Activated naive CD4-positive, alpha-beta T cell treated with anti-CD3 and anti-CD28 coated beads, Interleukin-2, amount 10 ng/mL, durations not matched to agents 7 days and 5 days (primary cell): ENCODE measurements at places on chromosomes 12 and 14.
A peak's percentile ranks its signal among the peaks of the same experiment; 100 is the strongest.

GRCh38 chr12:68317047-68317667 lies 15.0 kb downstream of the MDM1 start:
- H3K36me3 ChIP-seq = peaks cover 9% of the 10 kb centered on the region
- no peaks in the 10 kb centered on the region for H3K27me3 ChIP-seq
- peak; percentile 64 for DNase-seq
- no peaks in the 10 kb centered on the region for H3K4me1 ChIP-seq
- no peak overlapping the region for H3K4me3 ChIP-seq

DNA sequence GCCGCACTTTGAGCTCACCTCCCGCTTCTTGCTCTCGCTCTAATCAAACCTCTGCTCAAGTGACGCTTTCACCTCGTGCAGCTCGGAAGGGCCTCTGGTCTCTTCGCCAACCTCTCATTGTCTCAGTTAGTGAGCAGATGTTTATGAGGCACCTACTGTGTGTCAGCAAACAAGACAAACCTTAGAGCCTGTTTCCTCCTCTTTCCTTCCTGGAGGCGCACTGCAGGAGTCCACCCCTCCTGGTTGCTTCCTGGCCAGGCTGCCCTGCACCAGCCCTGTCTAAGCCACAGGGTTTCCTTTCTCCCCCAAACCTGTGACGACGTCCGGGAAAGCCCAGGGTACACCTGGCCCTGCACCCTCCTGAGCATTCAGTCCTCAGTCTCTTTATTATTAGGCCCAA lies 84.2 kb downstream of the PHETA1 start:
- H3K27ac ChIP-seq = no peak overlapping the region
- H3K36me3 ChIP-seq = no peaks in the 10 kb centered on the region
- no peak overlapping the region for H3K4me3 ChIP-seq
- no peaks in the 10 kb centered on the region for H3K4me1 ChIP-seq
- H3K27me3 ChIP-seq = no peaks in the 10 kb centered on the region

DNA sequence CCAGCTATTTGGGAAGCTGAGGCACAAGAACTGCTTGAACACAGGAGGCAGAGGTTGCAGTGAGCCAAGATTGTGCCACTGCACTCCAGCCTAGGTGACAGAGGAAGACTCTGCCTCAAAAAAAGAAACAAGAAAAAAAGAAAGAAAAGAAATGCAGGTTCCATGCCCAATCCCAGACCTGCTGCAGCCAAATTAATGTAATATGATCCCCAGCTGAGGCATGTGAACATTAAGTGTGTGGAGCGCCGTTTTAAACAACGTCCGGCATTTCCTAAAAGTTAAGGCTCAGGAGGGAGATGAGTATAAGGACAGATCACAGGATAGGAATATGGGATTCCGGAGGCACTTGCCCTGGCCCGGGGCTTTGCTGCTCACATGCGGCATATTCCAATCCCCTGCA lies 162.9 kb downstream of the KSR2 start:
- no peaks in the 10 kb centered on the region for H3K4me1 ChIP-seq
- H3K4me3 ChIP-seq = no peak overlapping the region
- DNase-seq = no peak
- peaks cover 4% of the 10 kb centered on the region for H3K27me3 ChIP-seq
- no peak overlapping the region for H3K27ac ChIP-seq

GRCh38 chr14:60922050-60922449 lies 58.8 kb downstream of the TRMT5 start:
- H3K27ac ChIP-seq = no peak overlapping the region
- no peak for DNase-seq
- no peaks in the 10 kb centered on the region for H3K27me3 ChIP-seq
- no peaks in the 10 kb centered on the region for H3K4me1 ChIP-seq
- no peak overlapping the region for H3K4me3 ChIP-seq

- no peaks in the 10 kb centered on the region for H3K4me1 ChIP-seq
- no peaks in the 10 kb centered on the region for H3K36me3 ChIP-seq
- no peak for DNase-seq
- H3K27ac ChIP-seq = no peak overlapping the region
- H3K4me3 ChIP-seq = no peak overlapping the region
Observed at GRCh38 chr12:120980800-120981368, 2.5 kb downstream of the HNF1A start.

DNA sequence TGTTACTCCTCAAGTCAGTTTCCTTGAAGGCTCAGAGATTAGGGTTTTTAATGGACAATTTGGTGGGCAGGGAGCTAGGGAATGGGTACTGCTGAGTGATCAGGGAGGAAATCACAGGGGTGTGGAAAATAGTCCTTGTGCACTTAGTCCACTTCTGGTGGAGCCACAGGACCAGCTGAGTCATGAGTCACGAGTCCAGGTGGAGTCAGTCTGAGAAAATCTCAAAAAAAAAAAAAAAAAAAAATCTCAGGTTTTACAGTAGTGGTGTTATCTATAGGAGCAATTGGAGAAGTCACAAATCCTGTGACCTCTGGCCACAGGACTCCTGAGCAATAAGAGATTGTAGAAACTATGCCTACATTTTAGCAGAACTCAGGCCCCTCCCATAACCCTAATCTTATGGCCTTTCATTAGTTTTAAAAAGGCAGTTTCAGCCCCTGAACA lies 28.2 kb upstream of the AMN1 start:
- H3K27me3 ChIP-seq = no peaks in the 10 kb centered on the region
- no peak for DNase-seq
- no peak overlapping the region for H3K27ac ChIP-seq

DNA sequence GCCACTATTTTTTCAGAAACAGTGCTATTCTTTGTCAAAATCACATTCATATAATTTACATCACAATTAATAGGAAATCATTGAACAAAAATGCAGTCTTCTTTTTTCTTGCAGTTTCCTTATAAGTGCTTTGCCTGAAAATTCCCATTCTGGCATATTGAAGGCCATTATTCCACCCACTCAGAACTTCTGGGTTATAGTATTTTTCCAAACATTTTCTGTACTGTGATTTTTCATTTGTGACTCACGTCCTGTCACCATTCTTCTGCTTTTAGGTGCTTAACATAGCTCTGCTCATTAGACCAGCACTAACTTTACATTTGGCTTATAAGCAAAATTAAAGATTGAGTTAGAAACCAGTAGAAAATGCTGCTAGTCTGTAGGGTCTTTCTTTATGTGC lies 241.0 kb upstream of the NPAS3 start:
- no peaks in the 10 kb centered on the region for H3K4me1 ChIP-seq
- DNase-seq = no peak
- no peak overlapping the region for H3K27ac ChIP-seq

- no peaks in the 10 kb centered on the region for H3K36me3 ChIP-seq
- DNase-seq = no peak
- no peak overlapping the region for H3K4me3 ChIP-seq
- H3K27me3 ChIP-seq = peaks cover 34% of the 10 kb centered on the region
- peaks cover 24% of the 10 kb centered on the region for H3K4me1 ChIP-seq
- H3K27ac ChIP-seq = no peak overlapping the region
Observed at GRCh38 chr12:52600071-52600470, 1.2 kb downstream of the KRT72 start.

DNA sequence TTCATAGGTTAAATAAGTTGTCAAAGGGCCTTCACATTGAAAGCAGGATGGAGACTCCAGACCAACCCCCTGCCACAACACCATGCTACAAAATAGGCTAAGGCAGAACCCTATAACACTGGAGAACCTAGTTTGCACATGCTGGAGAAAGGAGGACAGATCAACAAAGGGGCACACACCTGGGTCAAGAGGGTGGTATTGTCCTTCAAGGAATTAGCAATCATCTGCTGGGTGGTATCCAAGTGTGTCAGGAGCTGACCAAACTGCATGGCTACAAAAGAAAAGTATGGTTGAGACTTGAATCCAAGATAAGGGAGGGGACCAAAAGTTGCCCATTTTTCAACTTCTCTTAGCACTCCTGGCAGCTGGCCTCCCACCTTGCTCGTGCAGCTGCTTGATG lies 9.2 kb downstream of the MBD6 start:
- peaks cover 3% of the 10 kb centered on the region for H3K4me1 ChIP-seq
- peaks cover 51% of the 10 kb centered on the region for H3K36me3 ChIP-seq
- no peak overlapping the region for H3K4me3 ChIP-seq
- no peaks in the 10 kb centered on the region for H3K27me3 ChIP-seq

DNA sequence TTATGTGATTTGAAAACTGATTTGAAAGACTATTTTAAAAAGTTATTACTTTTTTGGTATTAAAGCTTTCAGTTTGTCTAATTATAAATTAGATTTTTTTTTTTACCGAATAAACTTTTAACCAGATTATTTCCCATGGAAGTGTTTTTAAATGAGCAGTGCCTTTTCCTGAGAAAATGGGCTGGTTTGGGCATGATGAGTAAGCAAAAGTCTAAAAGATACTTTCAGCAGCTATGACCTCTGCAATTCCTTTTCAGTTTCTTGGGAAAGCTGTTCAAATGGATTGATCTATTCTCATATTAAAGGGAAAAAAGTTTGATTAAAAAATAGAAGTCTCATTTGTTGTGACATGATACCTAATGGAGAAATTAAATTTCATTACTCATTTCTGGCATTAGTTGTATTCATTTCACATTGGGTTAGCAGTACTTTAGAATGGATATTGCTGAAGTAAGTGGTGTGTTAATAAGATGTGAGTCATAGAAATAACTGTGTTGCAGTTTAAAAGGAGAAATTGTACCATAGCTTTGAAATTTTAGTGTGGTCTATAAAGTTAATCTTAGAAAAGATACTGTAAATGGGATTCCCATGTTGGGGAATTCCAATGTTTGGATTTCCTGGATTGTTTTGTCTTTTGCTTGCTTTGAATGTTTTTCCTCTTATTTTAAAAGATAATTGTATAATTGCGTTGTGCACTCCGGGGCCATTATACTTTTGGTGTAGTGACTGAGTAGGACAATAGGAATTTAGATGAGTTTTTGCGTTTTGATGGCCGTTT lies 21.0 kb downstream of the KTN1 start:
- H3K27me3 ChIP-seq = no peaks in the 10 kb centered on the region
- H3K27ac ChIP-seq = no peak overlapping the region
- no peak overlapping the region for H3K4me3 ChIP-seq
- H3K36me3 ChIP-seq = peaks cover 3% of the 10 kb centered on the region

- DNase-seq = no peak
- H3K27me3 ChIP-seq = peaks cover 13% of the 10 kb centered on the region
- no peak overlapping the region for H3K4me3 ChIP-seq
- peaks cover 5% of the 10 kb centered on the region for H3K4me1 ChIP-seq
- H3K27ac ChIP-seq = no peak overlapping the region
Observed at GRCh38 chr14:34164162-34164864, 213.4 kb upstream of the EGLN3 start.

DNA sequence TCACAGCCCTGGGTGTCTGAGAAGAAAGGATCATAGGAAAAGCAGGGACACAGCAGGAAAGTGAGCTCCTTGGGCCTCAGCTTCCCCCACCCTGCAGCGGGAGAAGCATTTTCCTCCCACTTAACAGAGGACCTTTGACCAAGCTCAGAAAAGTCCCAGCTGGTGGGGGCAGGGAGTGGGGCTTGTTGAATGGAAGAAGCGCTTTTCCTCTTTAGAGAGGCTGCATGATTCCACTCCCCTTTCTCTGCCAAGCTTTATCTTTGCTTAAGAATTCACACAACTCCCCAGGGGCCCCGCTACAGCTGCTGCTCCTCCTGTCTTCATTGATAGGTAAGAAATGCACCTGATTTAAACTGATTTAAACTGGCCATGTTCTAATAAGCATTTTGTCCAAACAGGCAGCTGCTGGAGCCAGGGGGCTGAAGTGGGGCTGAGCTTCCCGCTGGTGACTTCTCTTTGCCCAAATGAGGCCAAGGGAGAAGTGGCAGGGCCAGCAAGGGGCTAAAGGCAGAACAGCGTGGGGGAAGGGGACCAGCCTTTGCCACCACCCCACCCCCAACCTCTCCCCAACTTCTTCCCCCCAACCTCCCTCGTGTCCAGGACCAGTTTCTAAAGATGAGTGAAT lies 1.7 kb upstream of the PAPLN start:
- H3K27me3 ChIP-seq = peaks cover 94% of the 10 kb centered on the region
- H3K4me1 ChIP-seq = peaks cover 16% of the 10 kb centered on the region
- no peaks in the 10 kb centered on the region for H3K36me3 ChIP-seq
- H3K4me3 ChIP-seq = no peak overlapping the region
- no peak overlapping the region for H3K27ac ChIP-seq

GRCh38 chr14:93954900-93955849 lies 21.2 kb downstream of the ASB2 start:
- H3K4me3 ChIP-seq = peak overlapping the region; percentile 63
- peaks cover 89% of the 10 kb centered on the region for H3K4me1 ChIP-seq
- peak; percentile 64 for DNase-seq

GRCh38 chr12:75805905-75806304 lies 225.7 kb downstream of the PHLDA1 start:
- H3K4me1 ChIP-seq = no peaks in the 10 kb centered on the region
- no peaks in the 10 kb centered on the region for H3K36me3 ChIP-seq
- H3K27me3 ChIP-seq = no peaks in the 10 kb centered on the region
- DNase-seq = no peak
- H3K27ac ChIP-seq = no peak overlapping the region

DNA sequence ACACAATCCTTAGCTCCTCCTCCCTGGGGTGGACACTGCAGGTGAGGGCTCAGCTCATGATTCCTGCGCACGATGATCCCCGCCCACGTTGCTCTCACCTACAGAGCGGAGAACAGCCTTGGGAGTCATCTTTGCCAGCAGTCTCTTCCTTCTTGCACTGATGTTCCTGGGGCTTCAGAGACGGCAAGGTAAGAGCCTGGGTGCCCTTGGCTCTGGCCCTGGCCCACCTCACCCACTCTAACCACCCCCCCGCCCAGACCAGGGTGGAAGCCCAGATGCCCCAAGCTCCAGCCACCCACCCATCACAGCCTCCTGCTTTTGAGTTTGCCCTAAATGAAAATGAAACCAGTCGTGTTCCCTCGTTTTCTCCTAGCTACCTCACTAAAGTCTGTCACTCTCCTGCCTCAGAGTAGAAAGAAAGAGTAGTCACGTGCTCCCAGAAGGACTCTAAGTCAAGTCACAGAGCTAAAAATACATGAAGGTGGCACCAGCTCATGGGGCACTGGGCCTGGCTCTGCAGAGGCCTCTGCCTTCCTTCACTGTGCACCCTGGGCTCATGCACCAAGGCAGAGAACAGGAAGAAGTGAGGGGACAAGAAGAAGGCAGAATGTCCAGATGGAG lies 9.0 kb downstream of the TAPBPL start:
- H3K36me3 ChIP-seq = peaks cover 87% of the 10 kb centered on the region
- peak; percentile 63 for DNase-seq
- H3K4me1 ChIP-seq = peaks cover 86% of the 10 kb centered on the region

- H3K27me3 ChIP-seq = no peaks in the 10 kb centered on the region
- H3K4me1 ChIP-seq = no peaks in the 10 kb centered on the region
- no peaks in the 10 kb centered on the region for H3K36me3 ChIP-seq
- no peak for DNase-seq
- H3K4me3 ChIP-seq = no peak overlapping the region
- H3K27ac ChIP-seq = no peak overlapping the region
Observed at GRCh38 chr12:26360062-26360461, 164.7 kb downstream of the SSPN start.

- no peaks in the 10 kb centered on the region for H3K36me3 ChIP-seq
- no peak overlapping the region for H3K4me3 ChIP-seq
- no peak overlapping the region for H3K27ac ChIP-seq
- no peak for DNase-seq
- H3K4me1 ChIP-seq = no peaks in the 10 kb centered on the region
Observed at GRCh38 chr14:61145034-61145902, 135.9 kb downstream of the TMEM30B start.
